Stimulated activated CD8-positive, alpha-beta memory T cell treated with anti-CD3 and anti-CD28 coated beads, Interleukin-4, amount 100 ng/mL, for 4 hours (primary cell): ENCODE measurements at places on chromosomes 1 and 21.
A peak's percentile ranks its signal among the peaks of the same experiment; 100 is the strongest.

GRCh38 chr21:33403786-33404585 lies 773 bp downstream of the IFNGR2 start:
- DNase-seq = no peak

DNA sequence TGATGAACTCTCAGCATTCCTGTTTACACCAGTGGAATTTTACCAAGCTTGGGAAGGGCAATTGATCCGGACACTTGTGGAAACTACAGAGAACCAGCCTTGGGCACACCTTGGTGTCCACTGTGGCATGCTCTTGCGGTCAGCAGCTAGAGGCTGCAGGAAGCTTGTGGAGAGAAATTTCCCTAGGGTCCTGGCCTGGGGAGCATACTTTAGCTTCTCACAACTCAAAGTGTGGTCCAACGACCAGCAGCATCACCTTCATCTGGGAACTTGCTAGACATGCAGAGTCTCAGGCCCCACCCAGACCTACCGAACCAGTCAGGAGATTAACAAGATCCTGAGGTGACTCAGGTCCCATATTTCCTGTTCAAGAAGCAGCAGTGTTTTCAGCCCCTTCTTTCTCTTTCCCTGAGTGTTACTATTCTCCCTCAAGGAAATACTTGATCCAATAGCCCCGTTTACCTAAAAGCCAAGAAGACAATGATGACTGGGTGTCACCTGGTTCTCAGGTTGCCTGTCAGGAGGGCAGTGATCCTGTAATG lies 55.7 kb upstream of the KCNE2 start:
- no peak for DNase-seq

GRCh38 chr1:232437510-232437909 lies 192.4 kb downstream of the SIPA1L2 start:
- DNase-seq = no peak

GRCh38 chr1:206575894-206576737 lies 36.1 kb downstream of the EIF2D start:
- no peak for DNase-seq

- no peak for DNase-seq
Observed at GRCh38 chr1:9331016-9331415, 38.3 kb downstream of the SPSB1 start.

DNA sequence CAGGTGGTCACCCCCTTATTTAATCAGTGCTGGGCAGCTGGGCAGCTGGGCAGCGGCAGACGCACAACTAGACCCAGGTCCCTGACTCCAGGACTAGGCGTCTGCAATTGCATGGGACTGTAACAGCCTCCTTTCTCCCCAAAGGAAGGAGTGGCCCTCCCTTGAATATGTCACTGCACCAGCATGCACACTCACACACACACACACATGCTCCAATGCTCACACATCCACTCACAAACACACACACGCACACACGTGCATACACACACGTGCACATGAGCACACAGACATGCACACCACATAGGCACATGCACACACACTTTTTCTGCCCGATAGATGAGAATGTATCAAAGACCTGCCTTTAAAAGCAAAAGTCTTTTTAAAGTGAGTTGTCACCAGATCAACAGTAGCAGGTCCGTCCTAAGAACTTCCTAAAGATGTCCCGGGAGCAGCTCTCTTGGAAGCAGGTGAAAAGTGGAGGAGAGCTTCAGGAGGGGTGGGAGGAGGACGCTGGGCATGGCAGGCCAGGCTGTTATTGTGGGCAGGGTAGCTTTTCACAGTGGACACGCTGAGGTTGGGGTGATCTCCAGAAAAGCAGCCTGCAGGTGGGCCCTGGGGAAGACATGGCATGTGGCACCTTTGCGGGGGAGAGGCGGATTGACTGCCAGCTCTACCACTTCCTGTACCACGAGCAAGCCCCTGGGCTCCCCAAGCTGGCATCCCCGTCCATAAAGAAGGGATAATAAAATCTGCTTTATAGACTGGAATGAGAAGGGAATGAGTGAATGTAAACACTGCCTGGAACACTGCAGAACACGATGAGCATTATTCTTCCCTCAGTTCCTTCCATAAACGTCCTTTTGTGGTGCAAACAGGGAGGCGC lies 1.7 kb downstream of the PDE9A start:
- DNase-seq = no peak

DNA sequence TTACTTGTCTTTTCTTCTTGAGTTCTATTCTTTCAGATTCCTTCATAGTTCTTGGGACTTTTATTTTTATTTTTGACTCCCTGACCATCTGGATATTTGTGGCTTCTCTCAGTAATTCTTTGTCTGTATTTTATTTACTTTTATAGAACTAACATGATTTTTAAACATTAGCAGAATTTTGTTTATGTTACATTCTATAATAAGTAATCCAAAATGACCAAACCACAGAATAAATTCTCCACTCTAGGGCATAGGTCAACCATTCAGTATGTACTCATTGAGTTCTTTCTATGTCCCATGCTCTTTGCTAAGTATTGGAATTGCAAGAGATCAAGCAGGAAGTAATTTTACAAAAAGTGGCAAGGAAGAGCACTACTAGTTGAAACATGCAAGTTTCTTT lies 969.0 kb downstream of the TTLL7 start:
- no peak for DNase-seq

GRCh38 chr1:30801771-30802198 lies 44.2 kb upstream of the LAPTM5 start:
- DNase-seq = peak; percentile 80

DNA sequence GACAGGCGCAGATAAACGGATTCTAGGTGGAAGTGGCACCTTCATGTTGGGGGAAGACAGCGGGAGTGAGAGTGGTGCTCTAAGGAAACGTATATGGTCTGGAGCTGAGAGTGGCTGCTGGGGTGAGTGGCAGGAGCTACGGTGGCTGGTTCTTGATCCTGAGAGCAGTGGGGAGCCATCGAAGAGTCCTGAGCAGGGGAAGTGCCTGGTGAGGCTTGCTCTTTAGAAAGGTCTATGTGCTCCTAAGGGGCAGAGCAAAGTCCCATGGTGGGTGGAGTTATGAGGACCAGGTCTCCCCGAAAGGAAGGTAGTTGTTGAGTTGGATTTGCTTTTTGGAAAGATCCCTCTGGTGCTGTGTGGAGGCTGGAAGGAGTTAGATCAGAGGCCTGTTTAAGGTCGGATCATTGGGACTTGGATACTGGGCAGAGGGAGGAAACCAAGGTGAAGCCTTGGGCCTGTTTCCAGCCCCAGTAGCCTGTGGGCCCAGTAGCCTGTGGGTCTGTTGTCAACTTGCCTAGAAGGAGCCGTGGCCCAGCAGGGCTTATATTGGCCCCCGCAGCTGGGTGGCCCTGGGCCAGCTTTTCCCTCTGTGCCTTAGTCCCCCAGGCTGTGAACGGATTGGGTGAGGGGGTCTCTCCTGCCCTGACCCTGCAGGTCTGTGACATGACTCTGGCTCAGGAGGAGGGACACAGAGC lies 33.0 kb downstream of the ACOT11 start:
- no peak for DNase-seq

GRCh38 chr21:17931080-17931479 lies 111.9 kb upstream of the C21orf91 start:
- no peak for DNase-seq

DNA sequence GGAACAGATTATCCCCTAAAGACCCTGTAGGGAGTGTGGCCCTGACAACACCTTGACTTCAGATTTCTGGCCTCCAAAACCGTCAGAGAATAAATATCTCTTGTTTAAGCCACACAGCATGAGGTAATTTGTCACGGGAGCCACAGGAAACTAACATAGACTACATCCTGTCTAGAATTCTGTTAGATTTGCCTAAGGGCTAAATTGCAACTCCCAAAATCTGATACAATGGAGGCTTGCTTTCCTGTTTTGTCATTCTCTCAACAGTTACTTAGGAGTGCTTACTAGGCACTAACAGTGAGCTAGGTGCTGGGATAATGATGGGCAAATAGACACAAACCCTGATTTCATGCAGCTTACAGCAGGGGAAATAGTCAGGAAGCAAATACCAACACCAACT lies 141.6 kb downstream of the MIS18A start:
- DNase-seq = no peak

GRCh38 chr1:207867136-207868109 lies 43.5 kb downstream of the CD34 start:
- no peak for DNase-seq

DNA sequence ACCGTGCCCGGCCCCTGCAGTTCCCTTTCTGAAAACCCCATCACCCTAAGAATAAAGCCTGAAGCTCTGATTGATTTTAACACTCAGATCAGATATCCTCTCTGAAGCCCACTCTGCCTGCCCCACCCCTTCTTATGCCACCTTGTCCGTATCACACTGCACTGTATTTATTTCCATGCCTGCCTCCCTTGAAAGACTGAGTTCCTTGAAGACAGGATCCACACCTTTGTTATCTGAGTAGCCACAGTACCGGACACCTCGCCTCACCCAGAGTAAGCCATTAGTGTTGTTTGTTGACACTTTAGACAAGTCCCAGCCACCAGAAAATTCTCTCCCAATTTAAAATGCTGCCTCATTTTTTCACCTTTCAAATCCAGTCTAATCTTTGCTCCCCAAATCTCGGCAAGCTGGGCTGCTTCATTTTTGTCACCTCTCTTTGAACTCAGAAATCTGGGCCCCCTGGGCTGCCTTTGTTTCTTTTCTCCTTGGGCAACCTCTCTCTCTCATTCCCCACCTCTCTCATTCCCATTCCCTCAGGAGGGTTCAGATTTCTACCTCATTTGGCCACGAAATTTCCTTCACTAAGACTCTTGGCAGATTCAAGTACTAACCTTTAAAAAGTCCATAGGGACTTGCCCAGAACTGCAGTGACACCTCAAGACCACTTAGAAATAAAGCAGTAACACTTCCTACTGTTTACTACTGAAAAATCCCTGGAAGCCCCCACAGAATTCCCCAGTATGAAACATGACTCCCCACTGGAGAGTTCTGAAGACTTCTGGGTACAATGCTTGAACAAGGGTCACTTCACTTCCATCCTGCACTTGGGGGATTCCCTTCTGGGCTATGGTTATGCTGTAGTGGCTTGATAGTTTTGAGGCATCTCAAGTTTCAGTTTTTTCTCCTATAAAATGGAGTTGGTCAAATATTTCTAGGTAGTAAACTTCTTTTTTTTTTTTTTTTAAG lies 8.7 kb upstream of the PPP1R15B start:
- no peak for DNase-seq

- DNase-seq = no peak
Observed at GRCh38 chr1:227440182-227440581, 121.9 kb upstream of the CDC42BPA start.

GRCh38 chr1:23977187-23977853 lies 2.8 kb downstream of the SRSF10 start:
- DNase-seq = no peak

DNA sequence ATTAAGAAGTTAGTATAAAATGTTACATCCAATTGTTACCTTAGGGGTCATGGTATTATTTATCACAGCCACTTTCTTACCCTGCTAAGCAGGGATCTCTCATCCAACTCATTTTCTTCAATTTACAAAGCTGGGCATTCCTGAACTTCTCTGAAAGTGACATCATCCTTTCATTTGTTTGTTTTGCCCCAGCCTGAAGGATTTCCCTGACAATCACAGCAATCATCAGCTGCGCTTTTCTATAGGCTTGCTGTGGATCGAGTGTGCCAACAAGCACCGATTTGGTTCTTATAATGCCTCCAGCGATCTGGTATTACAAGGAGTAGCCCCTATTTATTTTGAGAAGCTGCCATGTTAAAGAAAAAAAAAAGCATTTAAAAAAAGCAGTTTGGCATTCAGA lies 240.2 kb downstream of the USH2A start:
- DNase-seq = no peak

DNA sequence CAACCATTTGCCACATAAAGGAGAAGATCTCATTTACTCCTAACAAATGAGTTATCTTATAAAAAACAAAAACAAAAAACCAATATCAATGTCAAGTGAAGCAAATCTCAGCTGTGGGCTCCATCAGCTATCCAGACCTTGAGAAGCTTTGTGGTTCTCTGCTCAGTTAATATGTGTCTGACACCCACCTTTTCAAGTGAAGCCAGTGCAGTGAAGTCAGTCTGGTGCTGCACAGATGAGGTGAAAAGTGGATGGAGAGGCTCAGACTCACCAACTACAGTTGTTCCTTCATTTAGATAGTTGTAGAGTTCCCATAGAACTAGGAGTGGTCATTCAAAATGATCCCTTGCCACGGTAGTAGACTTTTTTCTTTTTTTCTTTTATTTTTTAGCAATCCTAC lies 106.8 kb downstream of the NTNG1 start:
- no peak for DNase-seq

DNA sequence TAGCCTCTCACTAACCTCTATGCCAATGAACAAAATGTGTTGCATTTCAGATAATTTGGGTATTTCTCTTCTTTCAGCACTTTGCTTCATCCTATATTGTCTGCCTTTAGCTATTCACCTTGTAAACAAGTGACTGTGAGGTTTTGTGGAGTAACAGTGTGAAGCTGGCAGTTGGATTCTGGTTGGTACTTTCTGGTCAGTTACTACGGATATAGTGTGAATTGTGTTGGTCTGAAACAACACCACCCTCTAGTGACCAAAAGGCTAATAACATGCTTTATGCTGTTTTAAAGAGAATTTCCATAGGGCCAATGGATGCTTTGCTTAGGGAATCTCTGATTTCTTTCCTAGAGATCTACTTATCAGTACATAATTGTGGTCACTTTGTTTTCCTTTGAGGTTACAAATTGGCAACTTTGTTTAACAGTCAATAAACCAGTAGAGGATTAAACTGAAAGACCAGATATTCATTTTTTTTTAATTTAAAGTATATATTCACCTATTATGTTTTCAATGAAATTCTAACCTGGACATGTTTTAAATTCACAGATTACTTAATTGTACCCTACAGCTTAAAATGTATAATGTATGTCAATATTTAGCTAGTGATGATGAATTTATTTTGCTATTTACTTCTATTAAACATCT lies 2.5 kb upstream of the PTGER3 start:
- no peak for DNase-seq

GRCh38 chr1:170714163-170714562 lies 50.2 kb downstream of the PRRX1 start:
- DNase-seq = no peak

DNA sequence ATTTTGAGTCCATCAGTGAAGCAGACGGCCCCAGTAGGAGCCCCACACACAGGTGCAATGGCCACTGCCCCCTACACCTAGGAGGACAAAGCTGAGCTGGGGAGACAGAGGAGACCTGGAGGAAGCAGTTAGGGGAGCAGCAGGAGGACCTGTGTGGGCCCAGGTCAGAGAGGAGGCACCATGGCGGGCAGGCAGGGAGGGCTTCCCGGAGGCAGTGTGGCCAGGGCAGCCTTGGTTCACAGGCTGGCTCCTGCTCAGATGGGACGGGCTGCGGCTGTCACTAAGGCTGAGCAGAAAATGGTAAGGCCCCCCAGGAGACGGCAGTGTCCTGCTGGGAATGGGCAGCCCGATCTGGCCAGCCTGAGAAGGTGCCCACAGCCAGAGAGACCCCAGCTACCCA lies 15.4 kb downstream of the MEGF6 start:
- DNase-seq = no peak
